ENCODE measurements at places on chromosomes 1 and 21. TPM values are rescaled to one million over a fixed set of nuclear protein-coding genes. Genes with fewer than 3 reads are reported as not detected.

CCDC17 gene
- total RNA-seq, result 0.99 TPM

SMPDL3B gene
- 0.26 TPM for total RNA-seq

DNA sequence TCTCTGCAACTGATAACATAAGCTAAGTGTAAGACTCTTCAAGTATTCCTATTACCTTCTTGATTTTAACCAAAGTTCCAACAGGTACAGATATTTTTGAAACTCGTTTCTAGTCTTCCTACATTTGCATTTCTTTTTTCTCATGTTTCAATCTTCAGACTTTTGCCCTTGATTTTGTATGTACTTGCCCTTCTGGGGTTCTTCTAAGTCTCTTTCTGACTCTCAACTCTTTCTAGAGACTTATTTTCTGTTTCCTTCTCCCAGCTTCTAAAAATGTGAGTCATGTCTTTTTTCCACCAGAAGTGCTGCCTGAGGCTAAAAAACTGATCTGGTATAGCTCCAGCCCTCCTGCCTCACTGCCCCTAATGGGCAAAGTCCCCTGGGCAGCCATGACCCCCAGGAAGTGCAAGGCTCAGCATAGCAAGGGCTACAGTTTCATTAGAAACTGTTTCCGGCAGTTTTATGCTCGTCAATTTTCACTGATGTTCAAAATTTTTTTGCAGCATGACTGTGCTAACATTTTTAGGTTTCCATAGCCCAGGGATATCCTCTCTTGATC, 265.9 kb downstream of the SEC16B start:
- DNase-seq, result no peak

GRCh38 chr1:150484861-150485260, 2.4 kb upstream of the TARS2 start:
- peak; percentile 40 for DNase-seq

GRCh38 chr1:114482585-114482984, 28.4 kb downstream of the TRIM33 start:
- no peak for DNase-seq

DNA sequence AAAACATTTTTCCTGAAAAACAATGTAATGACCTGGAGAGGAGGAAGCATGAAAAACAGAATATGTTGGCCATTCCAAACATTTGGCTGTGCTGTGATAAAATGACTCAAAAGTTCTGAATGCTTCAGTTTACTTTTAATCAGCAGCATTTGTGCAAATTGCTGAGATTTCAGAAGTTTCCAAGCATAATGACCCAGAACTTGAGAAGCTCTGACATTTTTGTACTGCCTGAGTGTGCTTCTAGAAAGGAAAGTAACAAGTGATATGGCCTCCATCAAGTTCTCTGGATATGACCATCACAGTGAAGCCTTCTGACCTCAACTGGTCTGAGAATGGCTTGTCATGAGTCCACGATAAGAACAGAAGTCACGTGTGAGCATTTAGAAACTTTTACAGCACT, 283.4 kb upstream of the ZRANB2 start:
- peak; percentile 44 for DNase-seq

HPDL gene
- 0.17 TPM for total RNA-seq

- DNase-seq, result no peak
These were observed 235.2 kb upstream of the RAB4A start for GRCh38 chr1:229035748-229036082.

CLCA2 gene
- 3.5 TPM for total RNA-seq

- no peak for DNase-seq
These were observed 139.1 kb downstream of the TSEN15 start for GRCh38 chr1:184190616-184191015.

DNA sequence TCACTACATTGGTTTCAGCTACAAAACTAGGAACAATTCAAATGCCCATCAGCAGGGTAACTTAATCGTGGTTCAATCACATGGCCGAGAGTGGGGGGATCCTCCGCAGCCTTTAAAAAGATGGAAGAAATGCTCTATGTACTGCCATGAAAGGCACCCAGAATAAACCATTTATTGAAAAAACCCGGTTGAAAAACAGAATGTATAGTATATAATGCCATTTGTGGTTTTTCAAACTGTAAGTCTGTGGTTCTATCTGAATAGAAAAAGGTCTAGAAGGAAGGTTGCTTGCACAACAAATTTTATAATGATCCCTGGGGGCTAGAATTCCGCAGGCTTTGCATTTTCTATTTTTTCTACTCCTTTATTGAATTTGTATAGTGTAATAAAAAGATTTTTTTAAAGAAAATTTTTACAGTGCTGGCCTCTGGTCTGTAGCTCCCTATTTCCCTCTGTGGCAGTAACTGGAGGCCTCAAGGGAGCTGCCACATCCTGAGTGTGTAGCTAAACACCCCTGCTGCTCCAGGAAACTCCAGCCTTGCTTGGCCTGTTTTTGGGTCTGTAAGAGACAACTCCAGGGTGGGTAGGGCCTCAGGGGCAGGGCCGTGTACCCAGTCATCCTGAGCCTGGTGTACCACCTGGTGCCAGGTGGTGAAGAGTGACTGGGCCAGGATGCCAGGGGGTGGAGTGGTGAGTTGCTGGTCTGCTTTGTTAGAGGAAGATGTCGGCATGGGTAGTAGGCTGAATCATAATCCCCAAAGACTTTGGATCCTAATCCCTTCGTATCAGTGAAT, 51.5 kb upstream of the EPS8L3 start:
- DNase-seq, result no peak

- no peak for DNase-seq
These were observed 27.0 kb downstream of the STYXL2 start for GRCh38 chr1:167120899-167121298.

DNA sequence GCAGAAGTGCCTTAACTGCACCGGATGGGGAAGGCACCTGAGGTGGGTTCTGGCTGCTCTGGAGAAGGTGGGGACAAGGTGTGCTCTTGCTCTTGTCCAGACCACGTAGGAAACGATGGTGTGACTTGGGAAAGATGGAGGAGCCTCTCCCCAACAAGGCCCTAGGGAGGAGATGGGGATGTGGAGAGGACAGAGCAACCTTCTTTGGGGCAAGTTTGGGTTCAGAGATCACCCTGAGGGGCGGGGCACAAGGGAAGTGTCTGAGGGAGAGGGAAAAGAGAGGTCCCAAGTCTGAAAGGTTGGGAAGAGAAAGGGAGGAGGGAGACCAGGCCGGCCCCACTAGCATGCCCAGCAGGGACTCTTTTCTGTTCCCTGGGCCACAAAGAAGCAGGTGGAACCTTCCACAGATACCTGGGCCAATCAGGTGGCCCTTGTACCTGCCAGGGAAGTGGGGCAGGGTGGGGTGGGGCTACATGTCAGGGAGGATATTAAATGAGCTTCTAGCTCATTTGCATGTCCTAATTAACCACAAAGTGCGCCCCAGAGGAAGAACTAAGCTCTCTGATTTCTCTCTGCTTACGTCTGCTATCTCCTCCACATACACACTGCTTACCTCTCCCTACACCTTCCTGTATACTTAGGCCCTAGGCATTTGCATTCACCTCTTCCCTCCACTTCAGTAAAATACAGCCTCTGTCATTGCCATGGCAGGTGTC, 15.9 kb downstream of the INKA2 start:
- DNase-seq, result no peak
